Gastroesophageal sphincter (tissue), 4 donors: ENCODE measurements at places on chromosomes 11 and 22.

DNA sequence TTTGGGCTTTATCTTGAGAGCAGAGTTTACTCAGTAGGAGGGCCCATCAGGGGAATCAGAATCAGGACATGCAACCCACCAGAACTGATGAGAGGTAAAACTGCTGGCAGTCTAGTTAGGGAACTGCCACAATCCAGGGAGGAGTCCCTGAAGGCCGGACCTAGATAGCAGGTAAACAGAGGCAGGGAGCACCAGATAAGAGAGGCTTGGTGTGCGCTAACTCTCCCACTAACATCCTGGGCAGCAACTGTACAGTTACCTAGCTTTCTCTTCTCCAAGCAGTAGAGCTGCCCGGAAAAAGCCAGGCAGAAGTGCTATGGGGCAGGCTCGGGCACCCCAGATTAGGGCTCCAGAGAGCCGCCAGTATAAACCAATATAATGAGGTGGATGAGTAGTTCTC is 865 bp upstream of the AMOTL1 start:
- no peak for ATAC-seq

DNA sequence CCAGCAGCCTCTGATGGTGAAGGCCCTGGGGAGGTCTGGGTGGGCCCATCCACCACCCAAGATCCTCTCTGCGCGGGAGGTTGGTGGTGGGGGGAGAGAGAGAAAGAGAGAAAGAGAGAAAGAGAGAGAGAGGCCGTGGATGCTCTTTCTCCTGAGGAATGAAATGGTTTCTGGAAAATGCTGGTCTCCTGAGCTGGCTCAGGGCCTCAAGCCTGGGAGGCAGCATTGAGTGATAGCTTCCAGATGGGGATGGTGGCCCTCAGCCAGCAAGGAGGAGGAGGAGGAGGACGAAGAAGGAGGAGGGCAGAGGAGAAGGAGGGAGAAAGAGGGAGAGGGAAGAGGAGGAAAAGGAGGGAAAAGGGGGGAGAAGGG is 4.6 kb downstream of the TSPAN32 start:
- peak; percentile 65 for ATAC-seq

GRCh38 chr11:104225047-104225446 is 61.1 kb upstream of the PDGFD start:
- no peak for ATAC-seq

DNA sequence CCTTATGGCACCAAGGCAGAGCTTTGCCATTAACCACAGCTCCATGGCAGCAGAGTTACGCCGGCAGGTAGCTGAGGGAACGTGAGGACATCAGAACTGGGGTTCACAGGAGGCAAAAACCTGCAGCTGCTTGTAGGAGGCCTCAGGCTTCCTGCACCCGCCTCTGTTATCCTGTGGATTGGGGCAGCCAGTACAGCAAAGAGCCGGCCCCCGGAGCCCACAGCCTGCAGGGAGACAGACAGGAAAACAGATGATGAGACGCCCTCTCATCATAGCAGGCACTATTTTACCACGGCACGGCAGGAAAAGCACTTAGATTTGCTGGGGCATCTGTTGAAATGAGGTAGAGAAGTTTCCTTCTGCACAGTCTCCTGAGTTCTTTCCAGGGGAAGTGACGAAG is 870.3 kb downstream of the TBC1D22A start:
- ATAC-seq, result no peak
